Fibroblast of villous mesenchyme (primary cell): ENCODE measurements at places on chromosomes 12 and 14.

DNA sequence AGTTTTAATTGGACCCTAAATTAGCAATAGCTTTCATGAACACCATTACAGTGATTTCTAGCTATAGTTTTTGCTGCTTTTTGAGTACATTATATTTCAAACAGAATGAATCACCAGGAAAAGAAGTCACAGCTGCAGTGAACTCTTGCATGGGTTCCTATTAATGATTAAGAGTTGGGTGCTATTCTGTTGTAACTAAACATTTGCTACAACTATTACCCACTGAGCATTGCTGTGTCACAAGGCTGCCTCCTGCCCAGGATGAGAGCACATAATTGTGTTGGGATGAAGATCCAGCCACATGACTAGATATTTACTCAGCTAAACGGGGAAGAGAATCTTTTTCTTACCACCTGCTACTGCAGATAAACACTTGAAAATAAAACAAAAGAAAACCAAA lies 152.7 kb downstream of the GXYLT1 start:
- DNase-seq, result no peak

DNA sequence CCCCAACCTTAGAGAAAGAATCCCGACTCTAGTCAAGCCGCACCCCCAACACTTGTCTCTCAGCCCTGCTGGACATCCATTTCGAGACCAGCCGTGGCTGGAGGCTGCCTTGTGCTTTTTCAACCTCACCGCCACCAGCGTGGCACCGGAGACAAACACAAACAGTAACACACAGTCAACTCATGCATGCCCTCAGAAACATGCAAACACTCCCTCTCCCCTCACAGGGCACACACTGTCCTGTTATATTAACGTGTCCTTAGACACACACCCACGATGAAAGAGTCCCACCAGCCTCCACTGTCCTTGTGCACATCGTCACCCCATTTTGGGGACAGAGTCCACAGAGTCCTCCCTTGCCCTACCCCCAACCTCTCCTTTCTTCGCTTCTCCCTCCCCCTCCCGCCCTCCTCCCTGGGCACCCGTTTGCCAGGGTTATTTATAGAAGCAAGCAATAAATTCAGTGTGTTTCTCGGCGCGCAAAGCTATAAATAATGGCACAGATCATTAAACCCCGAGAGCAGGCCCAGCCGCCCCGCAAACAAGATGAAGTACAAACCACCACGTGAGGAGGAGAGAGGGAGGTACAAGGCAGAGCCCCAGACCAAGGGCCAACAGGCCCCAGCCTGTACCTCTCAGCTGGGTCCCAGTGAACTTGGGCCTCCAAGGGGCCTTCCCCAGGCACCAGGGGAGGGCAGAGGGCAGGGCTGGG lies 27.9 kb downstream of the SMUG1 start:
- no peak for DNase-seq

DNA sequence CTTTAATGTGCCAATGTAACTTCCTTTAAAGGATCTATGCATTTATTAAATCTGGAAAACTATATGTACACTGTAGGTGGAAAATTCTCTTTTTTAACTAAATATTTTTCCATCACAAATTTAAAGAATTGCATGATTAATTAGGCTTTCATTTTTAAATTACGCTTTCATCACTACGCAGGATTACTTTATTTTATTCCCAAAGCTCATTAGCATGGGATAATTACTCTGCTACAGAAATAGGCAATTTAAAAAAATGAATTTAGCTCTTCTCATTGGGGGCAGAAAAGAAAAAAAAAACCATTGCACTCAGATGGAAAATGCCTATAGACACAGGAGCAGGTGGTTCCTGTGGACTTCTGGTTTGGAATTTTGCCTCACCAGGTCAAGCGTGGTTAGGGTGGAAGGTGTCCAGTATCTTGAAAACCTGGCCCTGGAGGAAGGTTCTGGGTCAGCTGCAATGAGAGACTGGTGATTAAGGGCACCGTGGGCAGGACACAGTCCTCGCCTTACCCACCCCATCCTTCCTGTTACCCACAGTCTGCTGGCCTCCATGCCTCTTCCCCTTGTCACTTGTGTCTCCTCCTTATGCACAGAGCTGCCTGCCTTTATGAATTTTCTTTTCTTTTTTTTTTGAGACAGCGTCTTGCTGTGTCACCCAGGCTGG lies 17.3 kb upstream of the RIN3 start:
- no peak for DNase-seq

- DNase-seq, result no peak
These were observed 7.6 kb upstream of the FITM1 start for GRCh38 chr14:24122898-24123297.

GRCh38 chr12:42322567-42322966 lies 3.3 kb downstream of the ZCRB1 start:
- no peak for DNase-seq

- DNase-seq, result no peak
These were observed 29.3 kb upstream of the PELI2 start for GRCh38 chr14:56088941-56089340.

DNA sequence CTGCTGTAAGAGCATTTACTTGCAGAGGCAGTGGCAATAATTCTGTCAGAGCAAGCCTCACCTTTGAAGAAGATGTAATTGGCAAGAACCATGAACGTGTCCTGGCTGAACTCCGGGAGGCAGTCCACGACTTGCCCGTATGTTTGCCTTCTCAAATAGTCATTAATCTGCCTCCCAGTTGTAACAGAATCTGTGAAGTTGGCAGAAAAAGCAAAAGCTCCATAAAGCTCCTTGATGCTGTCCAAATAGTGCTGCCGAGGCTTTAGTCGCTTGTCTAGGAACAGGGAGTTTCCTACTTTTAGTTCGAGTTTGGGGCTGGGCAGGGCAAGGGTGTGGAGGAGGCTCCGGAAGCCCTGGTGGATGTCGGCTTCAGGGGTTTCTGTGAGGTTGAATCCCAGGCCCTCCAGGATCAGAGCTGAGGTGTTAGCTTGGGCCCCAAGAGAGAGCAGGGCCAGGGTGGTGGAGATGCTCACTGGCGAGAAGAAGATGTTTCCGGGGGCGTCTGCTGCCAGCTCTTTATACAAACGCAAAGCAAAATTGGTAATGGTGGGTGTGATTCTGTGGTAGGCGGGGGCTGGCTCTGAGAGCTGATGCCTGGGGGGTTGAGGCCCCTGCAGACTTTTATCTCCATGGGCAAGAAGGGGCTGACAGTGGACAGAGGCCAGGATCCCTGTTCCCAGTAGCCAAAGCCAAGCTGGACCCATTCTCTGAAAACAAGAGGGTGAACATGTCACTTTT lies 4.4 kb downstream of the SERPINA11 start:
- no peak for DNase-seq

DNA sequence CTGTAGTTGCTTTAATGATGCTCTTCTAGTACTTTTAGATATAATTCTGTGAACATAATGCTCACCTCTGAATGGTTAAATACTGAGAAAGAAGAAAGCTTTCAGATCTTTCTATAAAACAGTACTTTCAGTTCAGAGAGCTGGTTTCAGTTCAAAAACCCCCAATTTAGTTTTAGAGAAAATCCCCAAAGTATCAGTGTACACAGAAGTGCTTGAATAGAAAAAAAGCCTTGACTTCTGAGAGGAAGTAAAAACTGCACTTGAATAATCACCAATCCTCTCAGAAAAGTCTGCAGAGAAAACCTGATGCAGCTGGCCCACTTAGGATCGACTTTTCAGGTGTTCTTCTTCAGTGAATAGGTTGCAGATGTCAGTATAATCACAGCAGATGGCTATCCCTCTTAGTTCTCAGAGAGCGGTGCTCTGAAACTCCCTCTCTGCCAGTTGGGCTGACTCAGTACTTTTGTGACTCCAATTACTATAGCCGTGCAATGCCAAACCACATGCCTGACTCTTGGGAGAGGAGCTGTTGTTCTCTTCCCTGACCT lies 616.3 kb downstream of the LRFN5 start:
- peak; percentile 36 for DNase-seq

DNA sequence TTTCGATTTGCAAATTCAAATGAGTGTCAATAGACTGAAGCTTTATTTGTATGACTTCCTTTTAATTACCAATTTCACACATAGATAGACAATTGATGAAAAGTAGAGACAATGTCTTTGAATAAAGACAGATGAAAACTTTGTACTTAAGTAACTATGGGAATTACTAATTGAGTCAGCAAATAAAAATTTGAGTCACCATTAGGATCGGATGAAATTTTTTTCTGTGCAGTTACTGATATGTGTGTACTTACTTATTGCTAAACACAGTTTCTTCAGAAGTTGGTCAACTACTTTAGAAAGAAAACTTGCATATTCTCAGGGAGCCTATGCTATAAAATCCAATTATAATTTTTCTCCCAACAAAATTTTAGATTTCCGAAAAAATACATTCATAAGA lies 224.9 kb upstream of the SLC16A7 start:
- DNase-seq, result no peak

GRCh38 chr12:107351713-107352112 lies 258.4 kb upstream of the CRY1 start:
- DNase-seq, result no peak

DNA sequence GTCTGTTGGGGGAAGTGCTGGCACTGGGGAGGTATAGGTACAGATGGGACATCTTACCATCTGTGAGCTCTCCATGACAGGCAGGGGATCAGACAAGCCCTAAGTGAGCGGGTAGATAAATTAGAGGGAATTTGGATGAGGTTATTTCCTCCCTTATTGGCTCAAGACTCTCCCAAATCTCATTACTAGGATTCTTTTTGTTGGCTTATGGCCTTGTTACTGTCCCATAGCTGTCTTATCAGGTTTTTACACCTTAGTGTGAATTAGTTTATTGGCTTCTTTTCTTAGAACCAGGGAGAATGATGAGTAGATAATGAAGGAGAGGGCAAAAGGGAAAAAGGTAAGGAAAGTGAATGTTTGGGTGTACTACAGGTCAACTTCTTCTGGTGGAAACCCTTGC lies 191.1 kb upstream of the PRICKLE1 start:
- no peak for DNase-seq

GRCh38 chr12:65891987-65892481 lies 67.8 kb downstream of the HMGA2 start:
- DNase-seq, result peak; percentile 96

DNA sequence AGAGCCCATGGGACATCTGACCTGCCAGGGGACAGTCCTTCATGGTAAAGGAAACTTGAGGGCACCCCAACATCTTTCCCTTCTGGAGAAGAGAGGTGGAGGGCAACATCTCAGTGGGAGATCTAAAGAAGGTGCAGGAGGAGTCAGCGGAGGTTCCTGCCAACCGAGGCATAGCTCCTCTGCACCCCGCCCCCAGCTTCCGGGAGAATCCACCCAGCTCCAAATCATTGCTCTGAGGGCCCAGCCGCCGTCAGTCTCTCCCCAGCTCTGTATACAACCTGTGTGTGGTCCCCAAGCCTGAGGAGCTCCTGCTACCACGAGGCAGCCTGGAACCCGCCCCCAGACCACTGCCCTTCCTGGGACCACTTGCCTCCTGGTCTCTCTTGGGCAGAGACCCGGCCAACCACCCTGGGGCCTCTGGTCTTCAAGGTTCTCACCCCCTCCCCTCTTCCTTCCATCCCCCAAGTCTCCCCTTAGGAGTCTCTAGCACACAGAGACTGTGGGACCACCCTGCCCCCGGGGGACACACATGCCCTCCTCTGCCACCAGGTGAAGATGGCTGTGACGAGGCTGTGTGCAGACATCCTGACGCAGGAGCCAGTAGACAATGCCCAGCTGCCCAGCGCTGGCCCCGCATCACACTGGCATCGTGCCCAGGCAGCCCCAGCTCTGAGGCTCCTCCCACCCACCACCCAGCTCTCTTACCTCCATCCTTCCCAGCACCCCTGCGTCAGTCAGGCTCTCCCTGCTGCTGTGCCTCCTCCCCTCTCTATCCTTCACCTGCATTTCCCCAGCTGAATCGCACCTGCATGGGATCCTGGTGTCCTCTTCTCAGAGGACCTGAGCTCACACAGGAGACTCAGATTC lies 13.0 kb upstream of the NUDT14 start:
- DNase-seq, result no peak

DNA sequence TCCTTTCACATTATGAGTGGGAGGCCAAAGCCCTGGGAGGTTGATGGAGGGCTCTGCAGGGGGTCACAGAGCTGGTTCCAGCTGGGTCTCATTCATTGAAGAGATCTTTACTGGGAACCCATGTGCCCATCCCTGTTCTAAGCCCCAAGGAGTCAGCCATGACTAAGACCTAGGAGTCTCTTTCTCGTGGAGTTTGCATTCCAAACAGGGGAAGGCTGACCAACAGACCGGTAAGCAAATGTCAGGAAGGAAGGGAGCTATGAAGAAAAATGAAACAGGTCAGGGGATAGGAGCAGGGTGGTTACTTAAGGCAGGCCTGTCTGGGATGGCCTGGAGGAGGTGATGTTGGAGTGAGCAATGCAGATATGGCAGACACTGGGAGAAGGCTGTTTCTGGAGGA lies 31.5 kb downstream of the SYNDIG1L start:
- DNase-seq, result no peak

DNA sequence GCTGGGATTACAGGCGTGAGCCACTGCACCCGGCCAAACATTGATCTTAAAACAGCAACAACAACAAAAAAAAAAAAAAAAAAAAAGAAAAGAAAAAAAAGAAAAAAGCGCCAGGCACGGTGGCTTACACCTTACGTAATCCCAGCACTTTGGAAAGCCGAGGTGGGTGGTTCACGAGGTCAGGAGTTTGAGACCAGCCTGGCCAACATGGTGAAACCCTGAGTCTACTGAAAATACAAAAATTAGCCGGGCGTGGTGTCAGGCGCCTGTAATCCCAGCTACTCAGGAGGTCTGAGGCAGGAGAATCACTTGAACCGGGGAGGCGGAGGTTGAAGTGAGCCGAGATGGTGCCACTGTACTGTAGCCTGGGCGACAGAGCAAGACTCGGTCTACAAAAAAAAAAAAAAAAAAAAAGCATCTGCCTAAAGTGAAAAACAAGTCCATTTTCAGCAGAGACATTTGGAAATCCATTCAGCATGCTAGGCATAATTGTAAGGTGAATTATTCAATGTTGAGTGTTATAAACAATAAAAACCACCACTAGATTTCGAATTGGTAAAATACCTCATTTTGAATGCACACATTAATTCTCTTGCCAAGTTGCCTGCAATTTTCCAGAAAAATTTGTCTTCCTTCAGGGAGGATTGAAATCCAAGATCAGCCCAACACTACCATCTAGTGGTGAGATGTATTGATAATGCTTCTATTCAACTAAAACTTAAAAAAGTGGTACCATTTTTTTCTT lies 8.0 kb upstream of the CERS5 start:
- peak; percentile 87 for DNase-seq

GRCh38 chr14:91067186-91067585 lies 6.7 kb upstream of the RPS6KA5 start:
- DNase-seq, result no peak
